ENCODE measurements at places on chromosomes 13 and 19. TPM values are rescaled to one million over a fixed set of nuclear protein-coding genes. Genes with fewer than 3 reads are reported as not detected.
A peak's percentile ranks its signal among the peaks of the same experiment; 100 is the strongest.

GRCh38 chr19:50333235-50333736 is 4.1 kb upstream of the KCNC3 start:
- H3K4me1 ChIP-seq = peaks cover 34% of the 10 kb centered on the region
- peak overlapping the region; percentile 88 for H3K4me3 ChIP-seq
- DNase-seq = peak; percentile 86
- peaks cover 17% of the 10 kb centered on the region for H3K27me3 ChIP-seq
- peak overlapping the region; percentile 83 for H3K27ac ChIP-seq
- peaks cover 8% of the 10 kb centered on the region for H3K36me3 ChIP-seq

- DNase-seq = no peak
These were observed 300.2 kb downstream of the DCLK1 start for GRCh38 chr13:35830850-35831450.

- H3K4me3 ChIP-seq = peak overlapping the region; percentile 94
- H3K27ac ChIP-seq = peak overlapping the region; percentile 95
- DNase-seq = peak; percentile 19
- no peaks in the 10 kb centered on the region for H3K36me3 ChIP-seq
- no peaks in the 10 kb centered on the region for H3K27me3 ChIP-seq
- peaks cover 15% of the 10 kb centered on the region for H3K4me1 ChIP-seq
These were observed 821 bp downstream of the TDRD3 start for GRCh38 chr13:60397704-60398378.

GRCh38 chr19:47758443-47758804 is 13.1 kb downstream of the NOP53 start:
- peak overlapping the region; percentile 80 for H3K27ac ChIP-seq
- DNase-seq = no peak

DNA sequence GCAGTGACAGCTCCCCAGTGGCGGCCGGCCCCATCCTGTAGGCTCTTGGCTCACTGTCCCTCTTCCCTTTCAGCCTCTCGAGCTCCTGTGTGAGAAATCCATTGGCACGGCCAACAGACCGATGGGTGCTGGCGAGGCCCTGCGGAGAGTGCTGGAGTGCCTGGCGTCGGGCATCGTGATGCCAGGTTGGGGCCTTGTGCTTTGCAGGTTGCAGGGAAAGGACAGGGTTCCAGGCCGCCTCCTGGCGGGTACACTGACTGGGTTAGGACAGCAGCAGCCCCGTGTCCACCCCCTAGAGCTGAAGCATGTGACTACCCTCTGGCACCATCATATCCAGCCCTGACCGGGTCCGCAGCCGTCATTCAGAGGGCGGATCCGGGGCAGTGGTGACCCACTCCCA is 21.5 kb upstream of the QTRT1 start:
- peaks cover 3% of the 10 kb centered on the region for H3K36me3 ChIP-seq
- H3K27me3 ChIP-seq = no peaks in the 10 kb centered on the region
- no peaks in the 10 kb centered on the region for H3K4me1 ChIP-seq
- no peak overlapping the region for H3K4me3 ChIP-seq
- no peak for DNase-seq
- no peak overlapping the region for H3K27ac ChIP-seq

GRCh38 chr13:94390881-94391280 is 88.6 kb downstream of the DCT start:
- no peak for DNase-seq
- no peak overlapping the region for H3K27ac ChIP-seq
- H3K36me3 ChIP-seq = no peaks in the 10 kb centered on the region
- no peaks in the 10 kb centered on the region for H3K4me1 ChIP-seq

GRCh38 chr19:54106716-54107115 is 4.1 kb downstream of the NDUFA3 start:
- no peak overlapping the region for H3K4me3 ChIP-seq
- H3K4me1 ChIP-seq = peaks cover 21% of the 10 kb centered on the region
- DNase-seq = no peak

GRCh38 chr13:110266983-110267382 is 40.0 kb downstream of the COL4A1 start:
- no peaks in the 10 kb centered on the region for H3K36me3 ChIP-seq
- DNase-seq = no peak
- H3K4me1 ChIP-seq = peaks cover 3% of the 10 kb centered on the region

- H3K36me3 ChIP-seq = peaks cover 3% of the 10 kb centered on the region
These were observed 26.3 kb upstream of the SIGLEC11 start for GRCh38 chr19:49987159-49987698.

- no peak overlapping the region for H3K4me3 ChIP-seq
- no peaks in the 10 kb centered on the region for H3K4me1 ChIP-seq
These were observed 8.1 kb downstream of the SARS2 start for GRCh38 chr19:38922482-38922881.

GRCh38 chr13:73608711-73609485 is 525.3 kb downstream of the KLF12 start:
- DNase-seq = no peak
- no peaks in the 10 kb centered on the region for H3K27me3 ChIP-seq
- no peaks in the 10 kb centered on the region for H3K36me3 ChIP-seq

- no peak overlapping the region for H3K27ac ChIP-seq
- DNase-seq = no peak
- peaks cover 2% of the 10 kb centered on the region for H3K36me3 ChIP-seq
- no peaks in the 10 kb centered on the region for H3K27me3 ChIP-seq
- peaks cover 33% of the 10 kb centered on the region for H3K4me1 ChIP-seq
These were observed 1.7 kb downstream of the SPRED3 start for GRCh38 chr19:38389957-38390924.

DNA sequence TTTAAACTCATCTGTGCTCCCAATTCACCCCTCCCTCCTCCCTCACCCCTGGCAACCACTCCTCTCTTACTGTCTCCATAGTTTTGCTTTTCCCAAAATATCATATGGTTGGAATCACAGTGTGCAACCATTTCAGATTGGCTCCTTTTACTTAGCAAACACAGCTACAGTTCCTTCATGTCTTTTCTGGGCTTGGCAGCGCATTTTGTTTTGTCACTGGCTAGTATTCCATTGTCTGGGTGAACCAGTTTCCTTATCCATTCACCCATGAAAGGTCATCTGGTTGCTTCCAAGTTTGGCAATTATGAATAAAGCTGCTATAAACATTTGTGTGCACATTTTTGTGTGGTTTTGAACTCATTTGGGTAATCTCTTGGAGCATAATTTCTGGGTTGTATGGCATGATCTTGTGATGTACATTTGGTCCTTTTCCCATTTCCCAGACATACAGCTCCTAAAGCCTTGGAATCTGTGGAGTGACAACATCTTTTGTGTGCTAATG is 23.9 kb upstream of the GAS6 start:
- peaks cover 30% of the 10 kb centered on the region for H3K27me3 ChIP-seq
- no peak for DNase-seq
- H3K36me3 ChIP-seq = no peaks in the 10 kb centered on the region
- no peak overlapping the region for H3K4me3 ChIP-seq
- no peak overlapping the region for H3K27ac ChIP-seq

DNA sequence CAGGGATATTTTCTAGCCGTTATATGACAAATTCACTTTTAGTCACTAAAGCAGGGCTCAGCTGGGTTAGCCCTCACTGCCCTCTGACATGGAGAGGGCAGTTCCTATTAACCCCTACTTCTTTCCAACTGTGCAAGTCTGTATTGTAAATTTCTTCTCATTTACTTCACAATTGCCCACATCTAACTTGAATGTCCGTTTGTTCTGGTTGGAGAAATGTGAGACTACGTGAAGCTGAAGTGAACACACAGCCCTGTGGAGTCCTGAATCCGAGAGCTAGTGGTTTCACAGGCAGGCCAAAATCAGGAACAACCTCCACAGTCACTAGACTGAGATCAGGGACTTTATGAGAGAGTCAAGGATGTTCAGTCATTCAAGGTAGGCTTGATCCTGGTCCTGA is 4.4 kb upstream of the MYO16 start:
- no peak overlapping the region for H3K27ac ChIP-seq
- H3K4me3 ChIP-seq = no peak overlapping the region
- no peak for DNase-seq
- H3K4me1 ChIP-seq = no peaks in the 10 kb centered on the region
- H3K36me3 ChIP-seq = no peaks in the 10 kb centered on the region
- H3K27me3 ChIP-seq = peaks cover 10% of the 10 kb centered on the region

- H3K27ac ChIP-seq = no peak overlapping the region
- DNase-seq = no peak
- H3K4me3 ChIP-seq = no peak overlapping the region
- H3K27me3 ChIP-seq = peaks cover 25% of the 10 kb centered on the region
- peaks cover 7% of the 10 kb centered on the region for H3K4me1 ChIP-seq
These were observed 65.8 kb downstream of the MRPL57 start for GRCh38 chr13:21242236-21242635.

- DNase-seq = no peak
- H3K27ac ChIP-seq = no peak overlapping the region
- peaks cover 31% of the 10 kb centered on the region for H3K4me1 ChIP-seq
These were observed 20.2 kb downstream of the MED26 start for GRCh38 chr19:16607819-16608218.

DNA sequence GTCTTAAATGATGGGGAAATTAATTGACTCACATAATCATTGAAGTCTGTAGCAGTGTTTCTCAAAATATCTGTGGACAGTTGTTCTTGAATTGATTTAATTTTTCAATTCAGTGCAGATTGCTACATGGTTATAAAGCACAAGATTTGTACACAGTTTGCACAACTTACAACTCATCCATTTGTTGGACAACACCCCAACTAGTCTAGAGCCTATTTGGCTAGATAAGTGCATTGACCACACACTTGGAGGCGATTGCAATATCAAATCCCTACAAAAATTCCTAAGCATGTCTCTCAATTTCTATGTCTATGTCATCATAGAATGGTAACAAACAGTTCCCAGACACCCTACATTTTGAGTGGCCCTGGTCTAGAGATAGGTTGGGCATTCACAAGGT is 48.0 kb upstream of the IPO5 start:
- peaks cover 36% of the 10 kb centered on the region for H3K27me3 ChIP-seq
- H3K4me3 ChIP-seq = no peak overlapping the region
- no peaks in the 10 kb centered on the region for H3K4me1 ChIP-seq

DNA sequence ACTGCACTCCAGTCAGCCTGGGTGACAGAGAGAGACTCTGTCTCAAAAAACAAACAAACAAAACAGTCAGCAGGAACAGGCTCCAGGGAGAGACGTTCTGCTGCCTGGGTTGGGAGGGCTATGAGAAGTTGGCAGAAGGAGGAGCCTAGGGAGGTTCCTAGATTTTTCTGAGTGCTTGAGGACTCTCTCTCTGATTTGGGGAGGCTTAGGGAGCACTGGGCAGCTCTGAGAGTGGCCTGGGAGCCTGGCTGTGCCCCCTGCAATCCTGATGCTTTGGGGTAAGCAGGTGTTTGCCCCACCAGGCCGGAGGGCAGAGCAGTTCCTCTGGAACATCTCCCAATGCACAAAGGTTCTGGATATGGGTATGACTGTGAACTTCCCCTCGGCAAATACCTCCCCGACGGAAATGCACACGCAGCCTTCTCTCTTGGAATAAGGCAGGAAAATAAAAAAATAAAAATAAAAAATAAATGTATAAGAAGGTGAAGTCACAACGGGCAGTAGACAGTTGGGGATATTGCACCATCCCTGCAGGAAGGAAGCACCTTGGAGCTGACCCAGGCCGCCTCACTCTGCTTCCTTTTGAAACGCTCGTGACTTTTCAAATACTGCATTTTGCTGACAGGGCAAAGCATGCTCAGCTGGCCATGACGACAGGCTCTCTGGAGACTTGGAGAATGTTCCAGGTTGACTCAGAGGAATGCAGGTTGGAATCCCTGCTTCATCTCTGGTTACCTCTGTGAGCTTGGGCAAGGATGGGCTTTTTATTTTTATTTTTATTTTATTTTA is 26.5 kb upstream of the HOMER3 start:
- H3K27ac ChIP-seq = no peak overlapping the region
- no peaks in the 10 kb centered on the region for H3K36me3 ChIP-seq
- H3K27me3 ChIP-seq = peaks cover 6% of the 10 kb centered on the region
- no peak overlapping the region for H3K4me3 ChIP-seq
- H3K4me1 ChIP-seq = peaks cover 2% of the 10 kb centered on the region

DNA sequence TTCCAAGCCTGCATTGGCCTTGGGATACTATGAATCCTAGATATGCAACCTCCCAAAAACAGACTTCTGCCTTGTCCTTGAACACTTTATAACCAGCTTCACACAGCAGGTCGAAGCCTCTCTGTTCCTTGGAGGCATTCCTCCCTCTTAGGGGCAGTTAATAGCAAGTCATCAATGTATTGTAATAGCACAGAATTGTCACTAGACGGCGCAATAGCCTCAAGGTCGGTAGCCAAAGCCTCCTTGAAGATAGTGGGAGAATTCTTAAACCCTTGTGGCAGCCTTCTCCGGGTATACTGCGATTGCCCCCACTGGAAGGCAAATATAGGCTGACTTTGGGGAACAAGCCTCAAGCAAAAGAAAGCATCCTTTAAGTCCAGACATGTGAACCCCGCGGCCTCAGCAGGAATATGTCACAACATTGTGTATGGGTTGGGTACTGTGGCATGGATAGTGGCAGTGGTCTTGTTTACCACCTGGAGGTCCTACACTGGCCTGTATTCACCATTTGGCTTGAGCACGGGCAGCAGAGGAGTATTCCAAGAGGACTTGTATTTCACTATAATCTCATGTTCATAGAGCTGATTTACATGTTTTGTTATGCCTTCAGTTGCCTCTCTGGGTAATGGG is 61.1 kb downstream of the ZNF431 start:
- H3K27me3 ChIP-seq = peaks cover 31% of the 10 kb centered on the region
- DNase-seq = no peak
- no peak overlapping the region for H3K4me3 ChIP-seq
- peaks cover 3% of the 10 kb centered on the region for H3K36me3 ChIP-seq
- no peaks in the 10 kb centered on the region for H3K4me1 ChIP-seq
- H3K27ac ChIP-seq = no peak overlapping the region

- H3K36me3 ChIP-seq = no peaks in the 10 kb centered on the region
- no peak for DNase-seq
- H3K4me3 ChIP-seq = no peak overlapping the region
- no peak overlapping the region for H3K27ac ChIP-seq
These were observed 173.0 kb downstream of the OLFM4 start for GRCh38 chr13:53201454-53202225.

GRCh38 chr13:96221471-96221870 is 131.6 kb downstream of the HS6ST3 start:
- no peak overlapping the region for H3K27ac ChIP-seq
- no peak for DNase-seq
- no peaks in the 10 kb centered on the region for H3K4me1 ChIP-seq
- no peaks in the 10 kb centered on the region for H3K36me3 ChIP-seq

DNA sequence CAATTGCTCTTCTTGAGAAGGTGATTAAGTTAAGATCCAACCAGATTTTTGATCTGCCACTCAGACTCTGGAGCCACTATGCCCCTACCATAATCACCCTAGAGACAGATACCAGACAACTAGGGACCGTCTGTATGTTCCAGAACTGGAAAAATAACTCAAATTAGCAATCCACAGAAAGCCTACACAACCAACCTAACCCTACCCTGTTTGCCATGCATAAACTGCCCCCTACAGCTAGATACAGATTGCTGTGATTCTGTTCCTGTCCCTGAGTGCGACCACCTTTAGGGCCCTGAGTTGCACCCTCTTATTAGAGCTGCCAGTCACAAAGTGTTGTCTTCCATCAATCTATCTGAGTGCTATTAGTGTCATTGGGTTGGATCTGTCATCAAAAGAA is 929.8 kb upstream of the SLITRK1 start:
- H3K36me3 ChIP-seq = no peaks in the 10 kb centered on the region
- DNase-seq = no peak
- no peak overlapping the region for H3K27ac ChIP-seq
- no peak overlapping the region for H3K4me3 ChIP-seq

Gene PRR20C
- not detected for total RNA-seq

Gene METTL21C
- not detected for total RNA-seq

Gene CYP2S1
- 1.1 TPM for total RNA-seq

Gene CPAMD8
- 1.1 TPM for total RNA-seq

Gene PSG7
- not detected for total RNA-seq

Gene HIF3A
- not detected for total RNA-seq

Gene FZR1
- 96.6 TPM for total RNA-seq

Gene GNA15
- total RNA-seq = 28.7 TPM

Gene TRIP10
- total RNA-seq = 0.92 TPM

Gene LRRC63
- total RNA-seq = 0.60 TPM

Gene KLF1
- not detected for total RNA-seq

Gene CRLF1
- total RNA-seq = not detected

Data from T-helper 17 cell (primary cell).